Breast epithelium (tissue), 4 donors: ENCODE measurements at places on chromosomes 2 and 18. TPM values are rescaled to one million over a fixed set of nuclear protein-coding genes. Genes with fewer than 3 reads are reported as not detected.
A peak's percentile ranks its signal among the peaks of the same experiment; 100 is the strongest.

GRCh38 chr2:45470531-45470930, 140.5 kb downstream of the SRBD1 start:
- DNase-seq = no peak

GRCh38 chr2:18092760-18093159, 214.3 kb downstream of the KCNS3 start:
- DNase-seq = no peak

DNA sequence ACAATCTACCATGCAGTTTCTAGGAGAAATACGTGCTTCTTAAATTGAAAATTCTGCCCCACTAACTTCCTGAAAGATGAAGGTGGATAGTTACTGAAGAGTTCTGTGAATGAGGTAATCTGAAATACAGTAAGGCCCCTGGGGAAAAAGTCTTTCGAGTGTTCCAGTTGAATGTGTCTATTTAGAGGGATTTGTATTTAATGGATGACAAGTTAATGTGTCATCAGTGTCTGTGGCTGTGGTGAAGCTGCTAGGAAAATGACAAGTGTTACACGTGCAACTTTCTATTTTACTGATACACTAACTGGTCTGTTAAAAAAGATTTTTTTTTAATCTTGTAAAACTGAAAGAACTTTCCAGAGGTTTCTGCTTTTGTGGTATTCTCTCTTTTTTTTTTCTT, 384.6 kb downstream of the STK39 start:
- no peak for DNase-seq

DNA sequence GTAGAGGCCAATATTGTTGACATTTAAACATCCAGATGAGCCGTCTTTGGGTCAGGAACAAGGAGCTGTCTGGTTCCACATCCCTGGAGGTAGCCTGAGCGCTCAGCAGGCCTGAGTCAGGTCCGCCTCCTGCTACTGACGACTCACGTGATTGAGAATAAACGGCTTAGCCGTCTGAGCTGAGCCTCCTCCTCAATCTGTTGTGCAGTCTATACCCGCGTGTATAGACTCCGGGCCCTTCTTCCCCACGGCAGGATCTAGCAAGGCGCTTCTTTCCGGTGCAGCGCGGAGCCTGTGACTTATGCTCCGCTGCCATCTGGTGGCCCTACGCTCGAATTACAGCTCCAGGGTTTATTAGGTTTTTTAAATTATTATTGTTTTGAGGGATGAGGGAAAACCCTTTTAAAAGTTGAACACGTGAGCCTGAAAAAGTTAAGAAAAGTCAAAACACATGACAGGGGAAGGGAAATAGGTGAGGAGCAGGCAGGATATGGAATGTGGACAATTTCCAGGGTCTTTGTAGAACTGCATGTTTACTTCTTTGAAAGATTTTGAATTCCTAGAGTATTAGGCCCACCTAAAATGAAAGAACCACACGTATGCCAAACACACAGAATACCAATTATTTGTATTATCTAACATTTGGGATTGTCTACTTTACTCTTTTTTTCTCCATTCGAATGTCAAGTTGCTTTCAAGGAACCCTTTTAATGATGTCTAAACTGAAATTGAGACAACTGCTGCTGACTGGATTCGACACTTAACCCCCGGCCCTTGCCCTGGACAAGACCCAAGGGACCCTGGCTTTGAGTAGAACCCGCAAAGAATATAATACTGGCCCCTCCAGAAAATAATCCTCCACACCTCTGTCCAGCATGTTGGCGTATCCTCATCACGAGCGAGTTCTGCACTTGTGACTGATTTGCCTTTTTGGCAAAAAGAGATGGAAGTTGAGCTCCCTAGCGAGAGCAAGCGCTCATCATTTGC, 112.4 kb upstream of the ZNF236 start:
- DNase-seq = peak; percentile 60

- no peak for DNase-seq
Measured at GRCh38 chr2:143704451-143705106, 575.4 kb downstream of the ARHGAP15 start.

DNA sequence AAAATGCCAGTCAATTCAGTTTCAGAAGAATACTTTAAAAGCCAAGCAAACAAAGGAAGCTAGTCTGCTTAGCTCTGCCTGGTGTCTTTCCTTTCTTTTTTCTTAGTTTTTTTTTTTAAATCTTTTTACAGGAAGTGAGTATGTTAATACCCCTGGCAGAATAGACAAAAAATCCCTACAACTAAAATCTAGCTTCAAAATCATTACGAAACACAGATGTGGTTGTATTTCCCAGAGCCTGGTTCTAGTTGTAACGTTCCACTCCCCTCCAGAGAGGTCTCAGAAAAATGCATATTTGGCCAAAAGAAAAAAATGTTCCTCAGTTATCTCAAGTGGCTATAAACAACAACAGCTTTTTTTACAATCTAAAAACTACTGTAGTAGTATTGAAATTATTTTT, 202.1 kb upstream of the RND3 start:
- no peak for DNase-seq

DNA sequence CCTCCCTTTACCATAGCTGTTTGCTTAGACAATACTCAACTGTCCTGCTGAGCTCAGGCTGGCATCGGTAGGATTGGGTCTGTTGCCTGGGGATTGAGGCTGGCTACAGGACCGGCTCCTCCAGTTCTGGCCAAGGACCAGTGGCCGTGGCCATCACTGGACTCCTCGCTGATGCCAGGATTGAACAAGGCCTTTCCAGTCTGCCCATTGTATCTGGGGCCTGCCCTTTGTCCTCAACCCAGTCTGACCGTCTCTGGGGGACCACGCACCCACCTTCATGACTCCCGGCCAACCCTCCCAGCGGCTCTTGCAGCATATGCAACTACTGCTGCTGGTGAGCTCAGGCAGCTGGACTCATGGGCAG, 28.7 kb downstream of the SH2D6 start:
- DNase-seq = no peak

- no peak for DNase-seq
Measured at GRCh38 chr2:65997961-65998360, 437.0 kb upstream of the MEIS1 start.

- DNase-seq = no peak
Measured at GRCh38 chr2:174330945-174331594, 3.7 kb upstream of the SP9 start.

- no peak for DNase-seq
Measured at GRCh38 chr2:60474301-60474700, 79.2 kb downstream of the BCL11A start.

DNA sequence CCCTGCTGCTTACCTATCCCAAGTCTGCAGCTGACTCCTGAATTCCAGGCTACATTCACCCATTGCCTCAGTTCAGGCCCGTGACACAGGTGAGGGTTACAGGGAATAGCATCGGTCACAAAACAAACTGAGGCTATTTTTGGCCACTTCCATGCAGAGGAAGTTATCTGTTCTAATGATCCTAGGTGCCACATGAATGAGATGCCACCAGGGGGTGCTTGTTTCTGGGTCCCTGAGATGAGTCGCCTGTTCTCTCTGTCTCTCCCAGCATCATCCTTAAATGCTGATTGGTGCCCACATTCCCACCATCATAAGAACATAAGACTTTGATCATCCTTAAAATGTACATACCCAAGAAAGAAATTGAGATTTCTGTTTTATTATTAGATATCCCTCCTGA, 119.0 kb upstream of the CELF4 start:
- DNase-seq = no peak

DNA sequence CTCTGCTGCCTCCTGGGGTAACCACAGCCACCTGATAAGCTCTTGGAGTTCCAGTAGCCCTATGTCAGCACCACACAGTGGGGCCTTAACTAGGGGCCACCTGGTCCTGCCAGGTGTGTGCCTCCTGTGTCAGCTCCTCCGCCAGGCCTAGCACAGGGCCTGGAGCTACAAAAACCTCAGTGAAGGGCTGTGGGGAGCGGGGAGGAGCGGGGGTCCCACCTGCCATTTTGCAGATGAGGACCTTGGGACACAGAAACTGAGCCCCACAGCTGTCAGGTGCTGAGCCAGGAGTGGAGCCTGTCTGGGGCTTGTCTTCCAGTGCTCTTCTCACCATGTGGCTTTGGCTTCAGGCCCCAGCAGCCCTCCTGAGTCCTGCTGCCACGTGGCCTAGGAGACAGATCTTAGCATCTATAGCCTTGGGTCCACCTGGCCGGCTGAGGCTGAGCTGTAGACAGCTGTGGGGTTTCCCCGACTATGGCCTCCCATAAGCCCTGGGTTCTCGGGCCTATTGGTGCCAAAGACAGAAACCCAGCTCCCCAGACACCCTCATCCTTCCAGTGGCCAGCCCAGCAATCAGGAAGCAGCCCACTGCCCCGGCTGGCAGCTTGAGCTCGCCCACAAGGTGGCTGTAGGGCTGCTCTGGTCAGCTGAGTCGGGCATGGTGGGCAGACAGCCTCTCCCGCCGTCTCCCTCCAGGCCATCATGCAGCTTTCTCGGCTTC, 104.5 kb upstream of the MCFD2 start:
- no peak for DNase-seq

GRCh38 chr2:6965071-6965795, 48.0 kb downstream of the RNF144A start:
- DNase-seq = no peak

GRCh38 chr2:160096409-160096808, 34.0 kb upstream of the PLA2R1 start:
- DNase-seq = no peak

Gene SNTG2
- 4.6 TPM for total RNA-seq

Gene CTNNA2
- not detected for total RNA-seq

Gene ACMSD
- total RNA-seq = 0.59 TPM

Gene STPG4
- 0.32 TPM for total RNA-seq

Gene KYNU
- 13.1 TPM for total RNA-seq

Gene LRRTM1
- total RNA-seq = 0.15 TPM

Gene C2orf66
- not detected for total RNA-seq

Gene CD226
- 1.8 TPM for total RNA-seq

Gene SERPINB4
- 0.66 TPM for total RNA-seq
